ENCODE measurements at places on chromosomes 6 and 20.

DNA sequence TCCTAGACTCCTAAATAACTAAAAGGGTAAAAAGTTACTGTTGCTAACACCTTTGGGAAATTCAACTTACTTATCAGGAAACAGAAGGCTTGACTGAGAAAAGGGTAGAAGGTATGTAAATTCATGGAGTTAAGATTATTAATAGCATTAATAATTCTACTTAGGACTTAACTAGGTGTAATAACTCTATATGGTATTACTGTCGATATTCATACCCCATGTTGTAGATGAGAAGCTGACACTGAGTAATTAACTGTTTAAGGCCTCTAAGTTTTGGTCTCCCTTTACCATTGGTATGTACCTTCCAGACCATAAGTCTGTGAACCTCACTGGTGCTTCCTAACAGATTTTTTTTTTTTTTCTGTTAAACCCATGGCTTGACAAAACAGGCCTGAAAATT is 15.4 kb downstream of the GLO1 start:
- no peak for DNase-seq

DNA sequence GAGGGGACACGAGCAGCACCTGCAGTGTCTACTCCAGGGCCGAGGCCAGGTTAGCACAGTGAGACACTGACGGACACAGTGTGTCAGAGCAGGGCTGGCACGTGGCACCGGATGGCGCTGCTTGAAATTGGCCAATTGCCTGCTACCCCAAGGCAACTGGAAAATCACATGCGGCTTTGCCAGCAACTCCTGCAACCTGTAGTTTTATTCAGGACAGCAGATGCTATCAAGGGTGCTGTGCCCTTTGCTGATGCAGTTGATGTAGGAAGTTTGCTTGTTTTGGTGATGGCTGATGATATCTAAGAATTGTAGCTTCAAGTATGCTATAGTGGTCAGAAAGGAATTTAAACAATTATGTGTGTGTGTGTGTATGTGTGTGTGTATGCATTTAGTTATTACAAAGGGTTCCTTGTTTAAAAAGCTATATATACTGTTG is 25.9 kb downstream of the RIN2 start:
- no peak for DNase-seq

DNA sequence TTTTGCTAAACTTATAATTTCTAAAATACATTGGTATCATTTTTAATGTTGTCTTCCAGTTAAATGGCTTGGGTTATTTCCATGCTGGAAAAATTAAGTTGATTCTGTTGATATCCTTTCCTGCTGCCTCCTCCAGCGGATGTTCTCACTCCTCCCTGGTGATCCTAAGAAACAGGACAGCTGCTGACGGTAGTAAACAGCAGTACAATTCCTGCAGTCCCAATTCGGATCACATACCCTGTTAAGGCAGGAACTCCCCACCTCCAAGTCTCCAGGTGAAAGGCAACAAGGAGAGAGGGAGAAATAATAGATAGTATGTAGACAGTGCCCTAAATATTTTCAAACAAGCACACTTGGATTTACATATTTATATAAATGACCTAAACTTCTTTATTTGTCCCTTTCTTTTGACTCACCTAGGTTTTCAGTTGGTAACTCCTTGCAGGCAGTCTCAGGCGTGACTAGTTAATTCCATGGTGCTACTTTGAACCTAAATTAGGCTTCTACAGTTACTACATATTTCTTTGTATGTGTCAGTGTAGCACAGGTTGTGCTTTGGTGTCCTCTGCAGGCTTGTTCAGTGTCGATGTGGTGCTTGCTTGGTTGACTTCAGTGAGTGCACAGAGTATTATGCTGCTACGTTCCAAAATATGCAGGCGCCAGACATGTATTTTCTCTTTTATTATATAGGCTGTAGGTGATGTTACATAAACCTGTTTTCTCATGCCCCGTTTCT is 126.0 kb downstream of the ADGRB3 start:
- DNase-seq: no peak

GRCh38 chr20:38272398-38272797 is 11.9 kb upstream of the KIAA1755 start:
- no peak for DNase-seq

- DNase-seq: no peak
These were observed 3.6 kb downstream of the CCND3 start for GRCh38 chr6:41937861-41938574.

DNA sequence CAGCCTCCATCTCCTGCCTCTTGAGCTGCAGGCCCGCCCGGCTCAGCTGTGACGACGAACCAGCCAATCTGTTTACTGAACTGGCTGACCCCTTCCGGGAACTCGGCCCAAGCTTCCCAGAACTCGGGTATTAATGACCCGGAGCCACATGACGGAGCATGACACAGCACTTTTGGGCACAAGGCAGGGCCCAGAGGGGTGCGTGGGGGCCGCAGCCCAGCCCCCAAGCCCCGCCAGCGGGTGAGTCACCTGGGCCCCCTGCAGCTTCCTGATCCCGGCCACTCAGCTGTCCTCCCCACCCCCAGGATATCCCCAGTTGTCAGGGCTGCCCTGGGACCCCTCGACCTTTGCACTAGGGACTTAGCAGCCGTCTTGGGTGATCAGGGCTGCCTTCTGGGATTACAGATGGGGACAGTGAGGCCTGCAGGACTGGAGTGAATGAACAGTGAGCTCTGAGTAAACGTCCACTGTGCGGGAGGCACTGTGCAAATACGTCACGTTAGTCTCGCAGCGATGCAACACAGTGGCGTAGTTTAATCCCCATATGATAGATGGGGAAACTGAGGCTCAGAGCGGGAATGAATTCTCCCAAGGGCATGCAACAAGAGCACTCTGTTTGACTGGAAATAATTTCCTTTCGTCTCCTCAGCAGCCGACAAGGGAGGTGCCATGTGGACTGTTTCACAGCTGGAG is 102.1 kb downstream of the CEBPB start:
- no peak for DNase-seq

DNA sequence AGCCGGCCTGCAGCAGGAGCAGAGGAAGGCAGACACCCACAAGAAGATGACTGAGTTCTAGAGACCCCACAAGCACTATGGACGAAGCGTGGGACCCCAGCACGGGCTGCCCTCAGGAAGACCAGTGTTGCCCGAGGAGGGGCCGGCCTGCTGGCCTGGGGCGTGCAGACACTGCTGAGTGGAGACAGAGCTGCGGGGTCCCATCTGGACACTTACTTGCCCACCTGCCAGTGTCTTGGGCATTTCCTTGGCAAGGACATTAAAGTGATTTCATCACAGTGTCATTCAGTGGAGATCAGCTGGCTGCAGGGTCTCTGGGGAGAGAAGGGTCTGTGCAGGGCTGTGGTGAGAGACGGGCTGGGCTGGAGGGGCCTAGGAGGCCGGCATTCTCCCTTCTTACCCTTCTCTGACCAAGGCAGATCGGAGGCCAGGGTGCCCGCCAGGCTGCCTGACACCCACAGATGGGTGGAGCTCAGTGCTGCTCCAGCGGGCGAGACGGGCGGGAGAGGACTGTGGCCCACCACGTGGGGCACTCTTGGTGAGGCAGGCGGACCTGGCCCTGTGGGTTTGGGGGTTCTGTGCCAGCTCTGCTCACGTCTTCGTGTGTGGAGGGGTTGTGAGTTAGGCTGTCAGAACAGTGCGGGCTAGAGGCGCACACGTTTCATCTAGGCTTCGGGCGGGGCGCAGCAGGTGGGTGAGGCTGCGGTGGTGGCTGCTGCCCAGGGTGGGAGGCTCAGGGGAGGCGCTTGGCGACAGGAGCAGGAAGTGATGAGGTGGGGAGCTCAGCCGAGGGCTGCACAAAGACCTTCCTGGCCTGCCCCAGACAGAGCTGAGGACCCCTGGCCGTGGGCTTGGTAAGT is at the start of gene LIME1:
Gene LIME1 (plus strand): TSS at position 806 of the 860 bp plus-strand sequence. CDS start 886 bp downstream, outside the sequence.
- peak; percentile 85 for DNase-seq

DNA sequence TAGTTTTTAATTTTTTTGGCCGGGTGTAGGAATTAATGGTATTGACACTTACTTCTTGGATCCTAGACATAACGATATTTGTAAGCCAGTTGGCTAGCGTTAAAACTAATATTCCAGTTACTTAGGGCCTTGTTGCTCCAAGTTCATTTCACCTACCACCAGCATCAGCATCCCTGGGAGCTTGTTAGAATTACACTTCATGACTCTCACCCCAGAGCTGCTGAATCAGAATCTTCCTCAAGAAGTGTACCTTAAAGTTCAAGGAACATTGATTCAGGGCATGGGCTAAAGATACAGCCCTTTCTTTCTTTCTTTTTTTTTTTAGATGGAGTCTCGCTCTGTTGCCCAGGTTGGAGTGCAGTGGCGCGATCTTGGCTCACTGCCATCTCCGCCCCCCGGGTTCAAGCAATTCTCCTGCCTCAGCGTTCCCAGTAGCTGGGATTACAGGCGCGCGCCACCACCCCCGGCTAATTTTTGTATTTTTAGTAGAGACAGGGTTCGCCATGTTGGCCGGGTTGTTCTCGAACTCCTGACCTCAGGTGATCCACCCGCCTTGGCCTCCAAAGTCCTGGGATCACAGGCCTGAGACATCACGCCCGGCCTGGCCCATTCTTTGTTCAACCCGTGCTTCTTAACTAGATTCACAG is 1.1 kb downstream of the SLX4IP start:
- DNase-seq: no peak

GRCh38 chr20:35849706-35850105 is 77.9 kb downstream of the PHF20 start:
- DNase-seq: no peak

DNA sequence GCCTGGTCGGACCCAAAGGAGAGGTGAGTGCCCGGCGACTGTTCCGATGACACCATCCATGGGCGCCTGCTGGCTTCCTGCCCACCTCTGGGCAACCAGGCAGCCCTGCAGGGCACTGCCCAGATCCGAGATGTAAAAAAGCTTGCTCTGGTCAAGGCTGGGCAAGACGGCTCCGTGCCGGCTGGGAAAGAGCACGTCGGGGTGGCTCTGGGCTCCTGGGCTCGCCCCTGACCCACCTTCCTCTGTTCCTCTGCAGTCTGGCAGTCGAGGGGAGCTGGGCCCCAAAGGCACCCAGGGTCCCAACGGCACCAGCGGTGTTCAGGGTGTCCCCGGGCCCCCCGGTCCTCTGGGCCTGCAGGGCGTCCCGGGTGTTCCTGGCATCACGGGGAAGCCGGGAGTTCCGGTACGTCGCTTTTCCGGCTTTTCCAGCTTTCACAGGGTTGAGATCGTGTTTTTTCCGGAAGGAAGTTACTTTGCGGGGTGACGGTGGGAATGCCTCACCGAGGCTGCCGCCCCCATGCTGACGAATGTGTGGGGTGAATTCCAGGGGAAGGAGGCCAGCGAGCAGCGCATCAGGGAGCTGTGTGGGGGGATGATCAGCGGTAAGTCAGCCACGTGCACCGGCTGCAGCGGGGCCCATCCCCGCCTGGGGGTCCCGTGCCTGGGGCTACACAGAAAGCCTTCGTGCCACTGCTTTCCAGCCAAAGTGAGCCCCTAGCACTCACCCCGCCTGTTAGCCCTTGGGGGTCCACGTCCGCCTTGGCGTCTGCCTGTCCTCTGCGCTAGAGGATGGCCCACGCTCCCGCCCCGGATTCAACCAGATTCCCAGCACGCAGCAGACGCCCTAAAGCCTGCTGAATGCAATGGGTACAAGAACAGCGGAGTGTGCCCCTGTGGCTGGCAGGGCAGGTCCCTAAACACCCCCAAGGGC is 19.3 kb downstream of the COL9A3 start:
- no peak for DNase-seq

- no peak for DNase-seq
These were observed 201.7 kb upstream of the RREB1 start for GRCh38 chr6:6905961-6906518.

- no peak for DNase-seq
These were observed 572.5 kb upstream of the JAG1 start for GRCh38 chr20:11246251-11246775.

DNA sequence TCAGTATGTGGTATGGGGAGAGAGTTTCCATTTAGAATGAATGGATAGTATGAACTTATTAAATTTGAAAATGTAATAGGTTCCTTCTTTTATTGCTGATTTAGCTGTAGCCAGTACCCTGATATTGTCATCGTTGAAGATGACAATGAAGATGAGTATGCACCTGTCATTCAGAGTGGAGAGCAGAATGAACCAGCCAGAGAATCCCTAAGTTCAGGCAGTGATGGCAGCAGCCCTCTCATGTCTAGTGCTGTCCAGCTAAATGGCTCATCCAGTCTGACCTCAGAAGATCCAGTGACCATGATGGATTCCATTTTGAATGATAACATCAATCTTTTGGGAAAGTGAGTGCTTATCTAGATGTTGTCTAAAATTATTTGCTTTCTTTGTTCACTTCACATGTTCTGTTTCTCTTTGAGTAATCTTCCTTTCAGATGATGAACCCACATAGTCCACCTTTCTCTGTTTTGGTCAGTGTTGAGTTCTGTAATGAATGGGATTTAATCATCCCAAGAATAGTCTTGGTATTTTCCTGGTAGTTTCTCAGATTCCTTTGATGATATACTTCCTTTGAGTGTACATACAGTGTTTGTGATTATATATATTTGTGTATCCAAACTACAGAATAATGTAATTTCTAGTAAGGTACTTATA is 23.3 kb downstream of the HSF2 start:
- DNase-seq: peak; percentile 33

GRCh38 chr20:32482442-32483261 is 102.5 kb downstream of the NOL4L start:
- DNase-seq: no peak

DNA sequence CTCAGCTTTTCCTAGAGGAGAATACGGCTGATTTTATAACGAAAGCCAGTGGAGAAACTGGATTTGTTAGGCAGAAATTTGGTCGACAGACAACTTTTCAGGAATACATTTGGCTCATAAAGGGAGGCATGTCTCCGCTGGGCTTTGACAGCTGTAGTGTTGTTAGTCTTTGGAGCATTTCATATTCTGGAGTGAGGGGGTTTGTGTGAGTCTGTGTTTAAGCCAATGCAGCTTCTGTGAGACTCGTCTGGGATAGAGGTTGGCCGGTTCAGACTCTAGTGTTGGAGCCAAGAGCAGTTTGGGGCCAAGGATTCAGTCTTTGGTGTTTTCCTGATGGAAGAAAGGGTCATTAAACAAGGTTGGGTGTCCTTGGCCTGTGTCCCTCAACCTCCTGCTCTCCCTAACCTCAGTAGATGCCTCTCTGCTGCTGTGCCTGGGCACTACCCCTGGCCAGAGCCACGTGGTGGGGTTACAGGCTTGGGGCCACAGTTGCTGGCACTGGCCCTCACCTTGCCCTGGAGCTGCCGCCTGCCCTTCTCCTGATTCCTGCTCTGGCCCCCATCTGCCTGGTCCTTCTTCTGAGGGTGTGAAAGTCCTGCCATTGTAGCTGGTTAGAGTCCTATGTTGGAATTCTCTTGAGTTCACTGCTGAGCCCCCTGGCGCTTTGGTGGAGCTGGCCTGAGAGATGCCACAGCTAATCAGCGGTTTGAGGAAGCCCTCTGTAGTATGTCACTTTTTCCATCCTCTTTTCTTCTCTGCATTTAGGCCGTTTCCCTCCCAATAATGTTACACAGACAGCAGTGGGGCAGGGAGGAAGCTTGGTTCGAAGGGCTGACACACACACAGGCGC is 6.9 kb downstream of the PTK7 start:
- no peak for DNase-seq

DNA sequence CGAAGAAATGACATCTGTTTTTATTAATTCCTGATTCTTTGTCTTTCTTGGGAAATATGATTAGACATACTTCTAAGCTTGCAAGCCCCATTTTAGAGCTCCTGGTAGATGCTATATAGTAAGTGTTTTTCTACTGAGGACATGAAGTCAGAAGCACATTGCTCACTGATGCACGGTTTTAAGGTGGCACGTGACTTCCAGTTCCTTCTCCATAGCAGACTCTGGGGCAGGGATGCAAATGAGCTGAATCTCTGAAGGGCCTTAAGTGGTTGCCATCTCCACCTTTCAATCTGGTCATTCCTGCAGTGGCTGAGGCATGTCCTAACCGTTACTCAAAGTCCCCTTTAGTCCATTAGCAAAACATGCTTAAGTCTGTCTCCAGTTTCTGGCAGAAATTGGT is 421.2 kb upstream of the HTR1E start:
- DNase-seq: no peak

GRCh38 chr6:165274611-165275010 is 34.8 kb downstream of the C6orf118 start:
- no peak for DNase-seq
